Stomach (tissue), 19 donors: ENCODE measurements at places on chromosomes 2 and 18.
A peak's percentile ranks its signal among the peaks of the same experiment; 100 is the strongest.

DNA sequence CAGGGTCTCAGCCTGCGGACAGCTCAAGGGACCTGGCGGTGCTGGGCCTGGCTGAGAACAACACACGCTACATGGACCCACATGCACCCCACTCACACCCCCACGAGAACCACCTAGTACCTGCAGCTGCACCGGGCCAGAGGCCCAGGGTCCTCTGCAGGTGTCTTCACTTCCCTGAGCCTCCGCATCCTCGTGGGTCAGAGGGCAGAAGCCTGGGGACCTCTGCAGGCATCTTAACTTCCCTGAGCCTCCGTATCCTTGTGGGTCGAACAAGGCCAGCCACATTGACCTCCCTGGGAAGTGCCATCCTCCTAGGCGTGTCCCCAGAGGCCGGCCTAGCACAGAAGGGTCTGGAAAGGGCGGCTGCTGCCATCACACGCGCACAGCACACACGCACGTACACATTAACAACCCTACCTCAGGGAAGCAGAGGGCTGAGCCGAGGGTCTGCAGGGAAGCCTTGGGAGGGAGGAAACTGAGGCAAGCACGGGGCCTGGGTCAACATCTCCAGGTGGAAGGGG lies 62.5 kb upstream of the HPCAL1 start:
- DNase-seq: no peak

DNA sequence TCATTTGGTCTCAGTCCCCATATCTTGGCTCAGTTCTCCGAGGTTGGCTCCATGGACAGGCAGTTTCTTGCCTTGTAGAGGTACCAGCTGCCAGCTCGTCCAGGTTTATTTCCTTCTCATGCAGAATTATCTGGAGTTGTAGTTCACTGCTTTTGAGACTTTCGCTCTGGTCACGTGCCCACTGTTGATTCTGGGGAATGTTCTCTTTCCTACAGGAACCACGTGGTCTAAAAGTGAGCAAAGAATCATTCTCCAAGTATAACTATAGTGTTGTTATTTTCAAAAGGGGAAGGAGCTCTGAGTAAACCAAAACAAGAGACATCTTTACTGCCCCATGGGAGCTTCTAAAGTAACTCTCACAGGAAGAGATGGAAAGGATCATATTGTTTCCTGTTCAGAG lies 41.2 kb upstream of the RAB27B start:
- DNase-seq: peak; percentile 40

GRCh38 chr18:71899707-71900472 lies 644.3 kb downstream of the CBLN2 start:
- DNase-seq: no peak

DNA sequence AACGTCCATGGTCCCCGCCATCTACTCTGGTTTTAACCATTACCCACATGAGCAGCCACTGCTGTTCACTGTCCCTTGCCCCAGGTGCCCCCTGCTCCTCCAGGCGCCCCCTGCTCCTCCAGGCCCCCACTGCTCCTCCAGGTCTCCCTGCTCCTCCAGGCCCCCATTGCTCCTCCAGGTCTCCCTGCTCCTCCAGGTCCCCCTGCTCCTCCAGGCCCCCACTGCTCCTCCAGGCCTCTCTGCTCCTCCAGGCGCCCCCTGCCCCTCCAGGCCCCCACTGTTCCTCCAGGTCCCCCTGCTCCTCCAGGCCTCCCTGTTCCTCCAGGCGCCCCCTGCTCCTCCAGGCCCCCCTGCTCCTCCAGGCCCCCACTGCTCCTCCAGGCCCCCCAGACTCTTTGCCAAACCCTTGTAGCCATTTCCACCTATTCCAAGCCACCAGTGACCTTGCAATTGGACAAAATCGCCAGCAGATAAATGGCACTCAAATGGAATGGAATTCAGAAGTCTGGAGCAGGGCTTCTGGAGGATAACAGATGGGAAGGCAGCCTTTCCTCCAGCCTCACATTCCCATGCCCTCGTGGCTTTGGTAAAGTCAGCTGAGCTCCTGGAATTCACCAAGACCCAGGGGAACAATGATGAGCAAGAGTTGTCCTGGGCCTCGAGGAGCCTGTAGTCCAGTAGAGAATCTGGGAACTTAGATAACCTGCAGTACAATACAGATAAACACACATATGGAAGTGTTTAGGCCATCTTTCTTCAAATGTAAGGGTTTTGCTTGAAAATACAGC lies 13.3 kb upstream of the RPL31 start:
- no peak for DNase-seq

DNA sequence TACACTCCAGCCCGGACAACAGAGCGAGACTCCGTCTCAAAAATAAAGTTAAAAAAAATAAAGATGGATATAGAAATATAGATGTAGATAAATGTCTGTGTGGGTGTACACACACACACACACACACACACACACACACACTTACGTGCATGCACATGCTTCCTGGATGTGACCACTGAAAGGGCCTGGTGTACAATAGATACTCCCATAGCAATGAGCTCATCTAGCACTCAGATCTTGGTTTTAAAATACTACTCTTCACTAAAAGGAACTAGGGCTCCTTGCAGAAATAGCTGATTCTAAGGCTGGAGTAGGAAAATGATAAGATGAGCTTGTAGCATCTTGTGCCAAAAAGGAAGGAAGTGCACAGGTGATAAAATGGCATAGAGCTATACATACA lies 39.1 kb downstream of the ROCK2 start:
- DNase-seq: peak; percentile 17

- DNase-seq: peak; percentile 47
These were observed 35.3 kb downstream of the RAB31 start for GRCh38 chr18:9743200-9744016.

GRCh38 chr18:44955825-44956224 lies 275.1 kb downstream of the SETBP1 start:
- DNase-seq: no peak

DNA sequence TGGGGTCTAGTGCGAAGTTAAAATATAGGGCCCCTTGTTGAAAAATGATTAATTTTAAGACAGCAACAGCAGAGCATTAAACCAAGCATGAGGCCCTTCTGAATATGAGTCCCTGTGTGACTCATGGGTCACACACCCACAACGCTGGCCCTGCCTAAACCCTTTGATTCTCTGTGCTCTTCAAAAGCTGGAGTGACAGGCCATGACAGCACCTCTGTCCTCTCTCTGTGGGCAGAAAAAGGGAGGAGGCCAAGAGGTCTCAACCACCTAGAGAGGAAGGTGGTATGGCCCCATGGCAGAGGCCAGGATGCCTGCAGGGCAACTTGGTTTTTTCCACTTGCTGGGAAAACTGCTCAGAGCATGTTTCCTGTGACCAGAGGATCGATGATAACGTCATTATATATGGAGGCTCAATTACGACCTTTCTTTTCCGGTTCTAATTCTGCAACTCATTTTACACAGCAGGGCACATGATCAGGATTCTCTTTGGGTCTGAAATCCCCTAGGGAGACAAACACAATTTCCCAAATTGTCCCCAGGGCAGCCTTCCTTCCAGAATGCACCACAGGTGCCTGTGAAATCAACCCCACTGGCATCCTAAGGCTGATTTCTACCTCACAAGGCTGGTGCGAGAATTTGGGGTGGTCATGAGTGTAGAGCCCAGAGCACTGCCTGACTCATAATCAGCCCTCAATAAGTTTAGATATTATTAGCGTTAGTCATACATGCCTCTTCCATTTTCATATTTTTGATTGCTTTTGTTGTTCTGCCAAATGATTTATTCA lies 102.0 kb upstream of the PPP1CB start:
- DNase-seq: no peak

- no peak for DNase-seq
These were observed 122.0 kb upstream of the SKOR2 start for GRCh38 chr18:47373465-47373864.

GRCh38 chr2:160169471-160169870 lies 30.6 kb downstream of the ITGB6 start:
- no peak for DNase-seq

DNA sequence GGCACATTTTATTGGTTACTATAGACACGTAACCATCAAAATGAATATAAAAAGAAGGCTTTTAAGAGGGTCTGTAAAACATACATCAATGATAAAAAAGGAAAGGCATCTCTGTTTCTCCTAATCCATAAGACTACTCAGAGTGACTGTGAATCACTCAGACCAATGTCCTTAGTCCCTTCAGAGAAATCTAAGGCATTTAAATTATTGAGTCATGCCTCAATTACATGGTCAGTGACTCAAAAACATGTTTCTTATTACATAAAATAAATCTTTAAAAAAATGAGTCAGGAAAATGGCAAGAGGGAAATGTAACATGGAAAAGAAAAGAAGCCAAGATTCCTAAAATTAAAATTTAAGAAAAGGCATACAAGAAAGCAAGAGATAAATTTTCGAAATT lies 146.6 kb downstream of the ERBB4 start:
- no peak for DNase-seq

GRCh38 chr2:49332415-49332814 lies 178.1 kb upstream of the FSHR start:
- no peak for DNase-seq
